ENCODE measurements at places on chromosomes 12 and 14. TPM values are rescaled to one million over a fixed set of nuclear protein-coding genes. Genes with fewer than 3 reads are reported as not detected.
A peak's percentile ranks its signal among the peaks of the same experiment; 100 is the strongest.

GRCh38 chr12:91965781-91966180 lies 179.9 kb downstream of the BTG1 start:
- no peak overlapping the region for H3K27ac ChIP-seq
- no peaks in the 10 kb centered on the region for H3K4me1 ChIP-seq
- DNase-seq = no peak
- H3K4me3 ChIP-seq = no peak overlapping the region
- no peaks in the 10 kb centered on the region for H3K27me3 ChIP-seq

DNA sequence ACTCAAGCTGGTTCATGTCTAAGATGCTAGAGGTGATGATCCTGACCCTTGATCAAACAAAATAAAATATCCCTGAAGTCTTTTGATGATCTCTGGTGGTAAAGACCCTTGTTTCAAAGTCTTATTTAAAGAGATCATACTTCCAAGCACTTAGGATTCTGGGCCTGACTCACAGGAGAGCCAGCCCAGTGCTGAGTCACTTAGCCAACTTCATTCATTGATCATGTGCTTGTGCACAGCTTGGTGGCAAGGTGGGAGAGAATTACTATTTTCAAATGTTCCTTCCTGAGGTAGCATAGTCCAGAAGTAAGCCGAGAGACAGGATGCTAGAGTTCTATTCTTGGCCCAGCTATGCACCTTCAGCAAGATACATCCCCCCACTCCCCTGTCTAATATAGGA lies 40.6 kb downstream of the SCN8A start:
- H3K27me3 ChIP-seq = no peaks in the 10 kb centered on the region
- H3K27ac ChIP-seq = no peak overlapping the region
- H3K36me3 ChIP-seq = no peaks in the 10 kb centered on the region
- H3K4me1 ChIP-seq = peaks cover 8% of the 10 kb centered on the region
- peak; percentile 52 for DNase-seq
- H3K4me3 ChIP-seq = no peak overlapping the region

DNA sequence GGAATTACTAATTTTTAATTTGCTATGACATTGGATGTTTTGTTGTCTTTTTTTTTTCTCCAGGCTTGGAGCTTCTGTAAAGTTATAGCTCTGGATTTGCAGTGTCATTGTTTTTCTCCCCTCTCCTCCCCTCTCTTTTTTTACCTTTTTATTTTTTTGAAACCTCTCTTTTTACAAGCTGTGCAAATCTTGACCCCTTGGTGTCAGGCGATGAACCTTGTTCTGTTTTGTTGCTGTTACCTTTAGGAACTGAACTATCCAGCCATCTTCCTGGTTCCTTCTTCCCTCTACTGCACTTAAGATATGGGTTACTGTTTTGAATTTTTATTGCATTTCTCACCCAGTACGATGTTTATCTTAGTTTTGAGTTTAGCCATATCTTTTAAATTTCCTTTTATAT lies 13.7 kb downstream of the KTN1 start:
- DNase-seq = no peak
- no peaks in the 10 kb centered on the region for H3K4me1 ChIP-seq
- H3K4me3 ChIP-seq = no peak overlapping the region
- H3K27ac ChIP-seq = no peak overlapping the region
- H3K36me3 ChIP-seq = no peaks in the 10 kb centered on the region

DNA sequence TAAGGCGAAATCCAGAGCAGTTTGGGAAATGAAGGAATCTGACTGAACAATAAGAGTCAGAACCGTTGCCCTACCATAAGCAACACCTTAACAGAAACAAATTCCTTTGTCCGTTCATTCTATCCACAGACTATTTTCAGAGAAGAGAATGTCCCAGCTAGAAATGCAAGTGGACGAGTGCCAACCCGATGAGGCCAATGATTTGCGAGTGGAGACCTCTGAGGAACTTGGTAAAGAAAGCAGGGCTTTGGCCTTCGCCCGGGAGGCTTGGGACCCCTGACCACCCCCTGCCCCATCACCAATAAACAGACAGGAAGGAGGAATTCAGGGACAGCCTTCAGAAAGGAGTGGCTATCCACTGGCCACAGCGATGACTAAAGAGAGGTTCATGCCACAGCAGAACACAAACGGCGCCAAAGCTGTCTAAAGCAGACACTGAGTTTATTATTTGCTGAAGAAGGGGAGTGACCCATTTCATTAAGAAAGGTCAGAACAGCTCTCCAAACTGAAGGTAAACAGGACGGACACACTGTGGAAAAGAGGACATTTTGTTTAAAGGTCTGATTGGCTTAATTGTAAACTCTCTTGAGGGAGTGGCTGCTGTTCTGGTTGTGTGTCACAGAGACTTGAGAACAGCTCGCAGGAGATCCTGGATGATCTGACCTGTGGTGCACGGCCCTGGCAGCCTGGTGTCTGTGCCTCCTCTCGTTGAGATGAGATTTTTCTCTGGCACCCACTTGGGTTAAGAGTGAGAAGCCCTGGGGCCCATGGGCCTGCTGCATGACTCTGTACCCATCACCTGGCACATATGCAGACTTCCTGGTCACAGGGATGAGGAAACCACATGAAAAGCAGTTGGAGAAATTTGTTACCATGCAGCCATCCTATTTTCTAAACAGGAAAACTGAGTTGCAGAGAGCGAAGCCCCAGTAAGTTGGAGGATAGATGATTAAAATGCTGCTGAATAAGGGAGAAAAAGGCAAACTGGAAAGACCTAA lies 142.0 kb upstream of the PZP start:
- H3K4me1 ChIP-seq = no peaks in the 10 kb centered on the region
- DNase-seq = no peak
- H3K27ac ChIP-seq = no peak overlapping the region
- no peaks in the 10 kb centered on the region for H3K27me3 ChIP-seq

DNA sequence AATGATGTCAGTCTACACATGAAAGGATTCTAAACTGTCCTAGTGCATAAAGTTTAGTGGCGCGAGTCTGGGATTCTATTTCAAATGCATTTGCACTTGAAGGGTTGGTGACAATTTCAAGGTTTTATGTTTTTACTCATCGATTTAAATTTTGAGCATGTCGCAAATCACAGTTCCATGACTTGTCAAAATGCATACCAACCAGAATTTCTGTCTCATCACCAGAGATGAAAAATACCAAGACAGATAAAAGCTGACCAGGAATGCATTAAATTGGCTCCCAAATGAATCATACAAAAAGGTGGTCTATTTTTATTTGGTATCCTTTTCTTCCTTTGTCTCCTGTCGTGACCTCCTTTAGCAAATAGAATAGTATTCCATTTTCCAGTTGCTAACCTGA lies 25.2 kb downstream of the TMEM30B start:
- no peak for DNase-seq
- no peak overlapping the region for H3K27ac ChIP-seq
- H3K27me3 ChIP-seq = no peaks in the 10 kb centered on the region
- peaks cover 9% of the 10 kb centered on the region for H3K4me1 ChIP-seq
- no peak overlapping the region for H3K4me3 ChIP-seq

GRCh38 chr12:95859344-95859816 lies 628 bp downstream of the SNRPF start:
- H3K4me1 ChIP-seq = peaks cover 6% of the 10 kb centered on the region
- DNase-seq = peak; percentile 34
- peak overlapping the region; percentile 82 for H3K27ac ChIP-seq
- no peaks in the 10 kb centered on the region for H3K36me3 ChIP-seq
- H3K27me3 ChIP-seq = no peaks in the 10 kb centered on the region

GRCh38 chr12:12474931-12475795 lies 87.5 kb downstream of the DUSP16 start:
- H3K27me3 ChIP-seq = no peaks in the 10 kb centered on the region
- H3K27ac ChIP-seq = no peak overlapping the region
- H3K4me1 ChIP-seq = no peaks in the 10 kb centered on the region
- peak; percentile 32 for DNase-seq

GRCh38 chr12:14935031-14935430 lies 3.3 kb downstream of the ERP27 start:
- DNase-seq = no peak
- no peak overlapping the region for H3K27ac ChIP-seq
- H3K4me3 ChIP-seq = no peak overlapping the region
- H3K4me1 ChIP-seq = no peaks in the 10 kb centered on the region

DNA sequence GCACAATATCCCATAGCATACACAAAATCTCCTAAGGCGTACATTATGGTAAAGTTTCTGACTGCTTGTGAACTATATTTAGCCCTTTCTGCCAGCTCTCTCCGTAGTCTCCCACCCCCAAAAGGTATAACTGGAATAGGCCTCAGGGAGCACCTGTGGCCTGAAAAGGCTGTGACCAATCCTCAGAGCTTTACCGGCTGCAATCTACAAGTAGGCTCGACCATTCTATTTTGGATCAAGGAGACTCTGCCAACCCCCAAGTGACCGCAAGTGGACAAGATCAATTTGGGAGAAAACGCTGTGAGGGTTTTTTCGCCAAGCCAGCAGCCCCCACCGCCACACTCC lies 1.2 kb downstream of the PPTC7 start:
- no peaks in the 10 kb centered on the region for H3K36me3 ChIP-seq
- H3K4me3 ChIP-seq = peak overlapping the region; percentile 95
- no peaks in the 10 kb centered on the region for H3K27me3 ChIP-seq
- peak; percentile 25 for DNase-seq
- H3K4me1 ChIP-seq = peaks cover 10% of the 10 kb centered on the region

- no peak overlapping the region for H3K4me3 ChIP-seq
- no peak overlapping the region for H3K27ac ChIP-seq
- H3K27me3 ChIP-seq = peaks cover 15% of the 10 kb centered on the region
- H3K36me3 ChIP-seq = no peaks in the 10 kb centered on the region
- DNase-seq = peak; percentile 31
These were observed 28.3 kb downstream of the MMAB start for GRCh38 chr12:109544955-109545531.

DNA sequence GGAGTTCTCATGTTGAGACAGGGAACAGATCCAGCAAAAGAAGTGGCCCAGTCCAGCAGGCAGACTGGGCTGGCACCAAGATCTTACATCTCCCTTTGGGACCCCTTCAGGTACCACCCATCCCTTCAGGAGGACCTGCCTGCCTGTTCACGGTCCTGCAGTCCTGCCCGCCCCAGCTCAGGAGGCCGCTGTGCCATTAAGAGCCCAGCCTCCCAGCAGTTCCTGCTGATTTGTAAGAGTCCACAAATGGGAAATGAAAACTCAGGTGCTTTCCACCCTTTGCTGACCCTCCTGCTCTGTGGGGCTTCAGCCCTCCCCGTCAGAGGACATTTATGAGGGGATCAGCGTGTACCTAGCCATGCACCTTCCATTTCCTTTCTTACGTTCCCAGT lies 39.5 kb downstream of the C14orf132 start:
- no peak overlapping the region for H3K27ac ChIP-seq
- H3K36me3 ChIP-seq = no peaks in the 10 kb centered on the region
- no peak overlapping the region for H3K4me3 ChIP-seq
- H3K4me1 ChIP-seq = no peaks in the 10 kb centered on the region

GRCh38 chr12:117318591-117318990 lies 42.8 kb downstream of the NOS1 start:
- H3K27ac ChIP-seq = no peak overlapping the region
- DNase-seq = no peak
- H3K36me3 ChIP-seq = no peaks in the 10 kb centered on the region
- H3K4me1 ChIP-seq = no peaks in the 10 kb centered on the region

DNA sequence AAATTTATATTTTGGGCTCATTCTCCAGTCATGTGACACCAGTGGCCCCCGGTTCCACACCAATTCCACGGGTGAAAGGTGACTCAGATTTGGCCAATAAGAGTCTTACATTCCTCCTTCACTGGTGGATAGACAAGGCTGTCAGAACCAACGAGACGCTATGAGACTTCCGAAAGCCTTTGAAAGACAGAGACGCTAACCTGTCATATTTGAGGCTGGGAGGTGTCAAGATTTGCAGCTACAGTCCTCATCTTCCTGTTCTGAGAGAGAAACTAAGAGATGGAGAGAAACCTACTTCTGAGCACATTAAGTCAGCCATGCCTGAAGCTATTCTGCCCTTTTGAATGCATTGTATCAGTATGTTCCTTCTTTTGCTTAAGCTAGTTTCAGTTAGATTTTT lies 171.2 kb downstream of the FLRT2 start:
- no peak for DNase-seq
- H3K27ac ChIP-seq = no peak overlapping the region
- H3K4me3 ChIP-seq = no peak overlapping the region

- peak; percentile 56 for DNase-seq
- H3K4me3 ChIP-seq = no peak overlapping the region
- no peak overlapping the region for H3K27ac ChIP-seq
- no peaks in the 10 kb centered on the region for H3K36me3 ChIP-seq
These were observed 11.1 kb upstream of the DPF3 start for GRCh38 chr14:72904840-72905561.

GRCh38 chr14:26765768-26766520 lies 168.1 kb upstream of the NOVA1 start:
- no peaks in the 10 kb centered on the region for H3K27me3 ChIP-seq
- H3K4me3 ChIP-seq = no peak overlapping the region
- H3K4me1 ChIP-seq = no peaks in the 10 kb centered on the region
- DNase-seq = peak; percentile 99
- no peaks in the 10 kb centered on the region for H3K36me3 ChIP-seq
- peak overlapping the region; percentile 40 for H3K27ac ChIP-seq

GRCh38 chr14:101721951-101722661 lies 39.4 kb upstream of the PPP2R5C start:
- no peaks in the 10 kb centered on the region for H3K4me1 ChIP-seq
- H3K27ac ChIP-seq = no peak overlapping the region
- H3K4me3 ChIP-seq = no peak overlapping the region
- no peak for DNase-seq
- H3K27me3 ChIP-seq = peaks cover 2% of the 10 kb centered on the region
- H3K36me3 ChIP-seq = no peaks in the 10 kb centered on the region

DNA sequence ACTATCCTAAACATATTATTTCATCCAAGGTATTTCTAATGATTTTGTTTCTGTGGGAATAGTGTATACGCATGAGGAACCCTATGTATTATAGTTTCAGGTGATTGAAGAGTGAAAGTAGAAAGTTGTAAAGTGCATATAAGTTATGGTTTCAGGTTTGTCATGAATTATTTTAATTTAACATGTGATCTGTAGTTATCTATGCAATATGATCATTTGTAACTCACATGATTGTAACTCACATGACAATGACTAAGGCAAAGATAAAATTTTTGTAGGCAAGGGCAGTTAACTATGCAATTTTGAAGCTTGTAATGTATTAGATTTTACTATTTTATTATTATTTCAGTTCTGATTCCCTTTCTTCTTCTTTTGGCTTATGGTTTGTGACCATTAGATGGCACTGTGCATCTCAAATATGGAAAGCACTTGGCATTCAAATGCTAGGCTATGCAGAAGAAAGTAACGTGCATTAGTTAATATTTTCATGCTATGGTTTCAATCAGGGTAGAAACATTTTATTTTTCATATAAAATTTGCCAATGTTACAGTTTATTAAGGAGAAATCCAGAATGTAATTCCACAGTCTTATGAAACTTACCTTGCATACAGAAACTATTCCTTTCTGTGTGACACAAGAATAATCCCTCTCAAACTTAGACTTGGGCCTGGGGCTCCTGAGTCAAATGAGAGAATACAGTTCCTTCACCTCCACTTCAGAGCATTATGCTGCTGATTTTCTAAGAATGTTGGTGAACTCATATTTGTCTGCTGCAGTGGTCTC lies 15.8 kb upstream of the TMEM30B start:
- no peak overlapping the region for H3K4me3 ChIP-seq

Gene BDKRB2
- total RNA-seq = 43.9 TPM

Gene SLC6A15
- 0.99 TPM for total RNA-seq

Gene CLEC4A
- 0.33 TPM for total RNA-seq

Gene CIROP
- total RNA-seq = 1.0 TPM

Gene HNRNPC
- 885 TPM for total RNA-seq

Gene SIRT4
- total RNA-seq = 2.5 TPM

Gene C12orf60
- 1.5 TPM for total RNA-seq
